ENCODE measurements at places on chromosomes 12 and 14.

- no peak for DNase-seq
Observed at GRCh38 chr12:46494424-46494823, 121.9 kb upstream of the SLC38A2 start.

GRCh38 chr14:24189460-24189859 is 844 bp upstream of the IPO4 start:
- DNase-seq = no peak

- DNase-seq = peak; percentile 11
Observed at GRCh38 chr14:59360923-59361794, 104.0 kb downstream of the GPR135 start.

- no peak for DNase-seq
Observed at GRCh38 chr12:65867394-65867793, 43.1 kb downstream of the HMGA2 start.

Measured in CD4-positive, alpha-beta T cell treated with Interferon gamma for 1 hour (primary cell).